Nasal cavity respiratory epithelium epithelial cell of viscerocranial mucosa (primary cell): ENCODE measurements at places on chromosomes 12 and 14. TPM values are rescaled to one million over a fixed set of nuclear protein-coding genes. Genes with fewer than 3 reads are reported as not detected.

SERPINA10 gene
- total RNA-seq = not detected in 2 replicates

LMO3 gene
- 0.07 and 0.34 TPM in 2 replicates for total RNA-seq

ACOT6 gene
- not detected in 2 replicates for total RNA-seq

BLOC1S1 gene
- 36.6 and 40.0 TPM in 2 replicates for total RNA-seq

ADGRD1 gene
- not detected in 2 replicates for total RNA-seq

OR6S1 gene
- not detected in 2 replicates for total RNA-seq

KLRC1 gene
- total RNA-seq = not detected in 2 replicates

AQP2 gene
- total RNA-seq = not detected in 2 replicates

LRP1 gene
- total RNA-seq = 26.3 and 294 TPM in 2 replicates

LPAR5 gene
- total RNA-seq = 2.7 and 5.1 TPM in 2 replicates

BMAL2 gene
- total RNA-seq = 97.9 and 182 TPM in 2 replicates

IGFBP6 gene
- total RNA-seq = 18.2 and 108 TPM in 2 replicates

KRT6B gene
- total RNA-seq = 369 and 1,719 TPM in 2 replicates

CD27 gene
- not detected in 2 replicates for total RNA-seq

FAIM2 gene
- under 0.01 TPM in 1 of 2 replicates, not detected in the other for total RNA-seq

TMEM119 gene
- total RNA-seq = not detected in 2 replicates

RHOJ gene
- total RNA-seq = 0.07 TPM in 1 of 2 replicates, not detected in the other

FLVCR2 gene
- 0.68 and 1.2 TPM in 2 replicates for total RNA-seq

TMTC2 gene
- 12.0 and 22.6 TPM in 2 replicates for total RNA-seq

SLC10A1 gene
- total RNA-seq = under 0.01 TPM in 1 of 2 replicates, not detected in the other

PYGL gene
- total RNA-seq = 105 and 139 TPM in 2 replicates

KCTD10 gene
- total RNA-seq = 27.7 and 47.8 TPM in 2 replicates

CLEC4E gene
- not detected in 2 replicates for total RNA-seq

TOX4 gene
- 18.1 and 40.8 TPM in 2 replicates for total RNA-seq

PIWIL1 gene
- total RNA-seq = not detected in 2 replicates

KCNA1 gene
- not detected in 2 replicates for total RNA-seq

VWF gene
- total RNA-seq = 0.34 and 1.00 TPM in 2 replicates
